Activated CD4-positive, alpha-beta memory T cell treated with anti-CD3 and anti-CD28 coated beads, Interleukin-2, amount 10 ng/mL, durations not matched to agents 7 days and 5 days (primary cell): ENCODE measurements at places on chromosomes 7 and 10.

DNA sequence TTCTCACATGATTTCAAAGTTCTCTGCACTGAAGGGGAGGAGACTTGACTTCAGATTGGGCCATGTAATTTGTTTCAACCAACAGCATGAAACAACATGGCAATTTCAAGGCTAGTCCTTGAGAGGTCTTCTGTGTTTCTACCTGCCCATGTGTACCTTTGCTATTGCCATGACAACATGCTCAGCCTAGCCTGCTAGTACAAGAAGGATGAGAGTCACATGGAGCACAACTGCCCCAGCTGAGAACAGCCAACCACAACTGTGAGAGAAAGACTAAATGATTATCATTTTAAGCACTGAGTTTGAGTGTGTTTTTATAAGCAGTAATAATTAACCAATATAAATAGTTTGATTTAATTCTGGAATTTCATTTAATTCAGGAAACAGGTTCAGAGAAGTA is 41.9 kb downstream of the ANKMY2 start:
- no peak for DNase-seq

GRCh38 chr7:7662527-7662926 is 22.0 kb downstream of the UMAD1 start:
- DNase-seq, result no peak

- no peak for DNase-seq
Measured at GRCh38 chr7:2212906-2213305, 19.8 kb downstream of the MAD1L1 start.

DNA sequence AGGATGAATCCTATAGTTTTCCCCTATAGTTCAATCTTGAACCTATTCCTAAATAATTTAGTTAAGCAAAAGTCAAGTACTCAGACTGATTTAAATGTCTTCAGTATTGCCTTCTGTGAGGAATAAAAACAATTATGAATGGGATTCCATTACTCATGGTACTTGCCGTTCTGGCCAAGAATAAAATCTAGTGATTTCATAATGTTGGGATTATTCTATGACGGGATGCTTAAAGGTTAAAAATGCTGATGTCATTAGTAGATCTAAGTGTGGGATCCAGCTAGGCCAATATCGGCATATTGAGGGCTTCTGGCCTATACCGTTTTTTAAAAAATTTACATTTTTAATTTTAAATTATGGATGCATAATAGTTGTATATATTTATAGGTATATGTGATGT is 5.3 kb downstream of the BPGM start:
- DNase-seq, result no peak

- no peak for DNase-seq
Measured at GRCh38 chr7:14825912-14826311, 76.6 kb downstream of the DGKB start.

DNA sequence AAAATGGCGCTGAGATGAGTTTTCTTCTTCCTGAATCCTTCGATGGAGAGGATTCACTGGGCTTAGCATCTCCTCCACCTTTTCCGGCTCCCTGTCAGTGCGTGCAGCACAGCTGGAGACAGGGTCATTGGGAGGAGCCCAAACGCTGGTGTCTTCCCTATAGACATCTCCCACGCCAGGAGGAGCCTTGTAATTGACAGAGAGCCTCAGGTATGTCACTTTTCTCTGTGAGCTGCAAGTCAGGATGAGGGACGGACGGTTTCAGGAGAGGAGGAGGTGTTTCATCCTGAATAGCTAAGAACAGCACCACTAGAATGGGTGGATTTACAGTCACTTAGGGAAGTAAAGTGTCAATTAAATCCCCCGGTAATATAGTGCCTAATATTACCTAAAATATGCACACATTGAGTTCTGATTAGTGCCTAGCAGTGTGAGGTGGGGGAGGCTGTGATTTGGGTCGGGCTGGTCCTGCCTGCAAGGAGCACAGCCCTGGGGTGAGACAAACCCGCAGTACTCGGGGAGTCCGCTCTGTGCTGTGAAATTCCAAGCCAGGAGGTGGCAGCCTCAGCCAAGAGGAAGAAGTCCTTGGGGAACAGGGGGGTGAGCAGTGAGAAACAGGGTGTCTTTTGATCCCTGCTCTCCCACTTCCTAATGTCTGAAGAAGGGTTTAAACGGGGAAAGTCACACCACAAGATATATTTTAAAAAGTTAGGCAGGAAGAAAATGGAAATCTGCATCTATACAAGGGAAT is 28.2 kb downstream of the IL15RA start:
- peak; percentile 33 for DNase-seq

GRCh38 chr10:59176241-59177030 is at the start of gene PHYHIPL:
Gene PHYHIPL, plus strand, starts transcription at chr10:59176643. Its CDS starts 211 bp downstream, at chr10:59176854.
- DNase-seq, result no peak

DNA sequence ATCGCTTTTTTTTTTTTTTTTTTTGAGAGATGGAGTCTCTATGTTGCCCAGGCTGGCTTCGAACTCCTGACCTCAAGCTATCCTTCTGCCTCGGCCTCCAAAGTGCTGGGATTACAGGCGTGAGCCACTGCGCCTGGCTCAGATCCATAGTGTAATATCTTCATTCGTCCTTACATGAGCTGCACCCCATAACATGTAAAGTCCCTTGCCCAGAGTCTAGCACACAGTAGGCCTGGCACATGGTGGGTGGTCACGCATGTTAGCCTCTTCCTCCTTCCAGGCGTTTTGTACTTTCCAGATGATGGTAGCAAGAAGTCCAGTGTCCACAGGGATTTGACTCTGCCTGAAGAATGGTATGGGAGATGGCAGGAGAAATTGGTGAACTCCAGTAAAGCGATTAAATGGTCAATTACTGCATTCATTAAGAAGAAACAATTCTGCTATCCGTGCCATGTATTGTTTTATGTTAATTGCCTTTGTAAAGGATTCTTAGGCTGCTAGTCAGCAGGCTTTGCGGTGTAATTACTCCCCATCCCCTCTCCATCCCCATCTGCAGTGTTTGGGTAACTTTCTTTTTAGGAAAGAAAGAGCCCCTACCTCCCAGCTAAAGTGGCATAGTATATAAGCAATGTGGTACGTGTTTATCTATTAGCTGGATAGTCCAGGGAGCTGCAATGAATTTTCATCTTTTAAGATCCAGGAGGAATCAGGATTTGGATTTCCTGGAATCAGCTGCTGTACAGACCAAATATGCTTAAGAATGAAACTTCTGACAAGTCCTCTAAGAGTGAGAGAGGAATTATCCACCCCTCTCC is 1.2 kb downstream of the TPST1 start:
- DNase-seq, result no peak

DNA sequence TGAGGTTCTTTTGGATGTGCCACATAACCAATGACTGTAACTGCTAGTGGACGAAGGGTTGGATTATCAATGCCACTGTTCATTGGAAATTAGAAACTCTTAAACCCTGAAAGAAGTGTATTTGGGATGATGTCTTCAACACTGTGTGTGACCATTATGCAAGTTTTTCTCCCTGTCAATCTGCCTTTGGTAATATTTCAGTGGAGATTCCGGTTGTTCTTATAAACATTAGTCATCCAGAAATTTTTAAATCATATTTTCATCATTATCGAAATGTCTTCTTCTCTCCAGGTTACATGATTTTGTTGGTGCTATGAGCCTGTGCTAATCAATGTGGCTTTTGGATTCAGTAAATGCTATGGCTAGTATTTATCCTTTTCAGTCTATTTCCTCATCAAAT is 61.7 kb upstream of the KLF6 start:
- DNase-seq, result no peak

DNA sequence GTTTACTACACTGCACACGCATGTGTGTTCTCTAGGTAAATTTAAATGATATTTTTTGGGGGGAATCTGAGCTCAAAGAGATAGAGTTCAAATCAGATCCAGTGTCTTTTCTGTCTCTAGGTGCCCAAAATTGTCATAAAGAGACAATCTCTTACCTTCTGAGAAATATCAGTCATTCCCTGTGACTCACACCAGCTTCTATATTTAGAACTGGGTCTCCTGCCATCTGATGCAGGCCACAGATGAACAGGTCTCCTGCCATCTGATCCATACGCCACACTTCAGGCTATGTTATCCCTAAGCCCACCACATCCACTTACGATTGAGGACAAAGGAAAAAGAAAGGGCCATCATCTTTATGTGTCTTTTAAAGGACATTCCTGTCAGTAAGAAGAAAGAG is 136.3 kb upstream of the LAMB4 start:
- no peak for DNase-seq

GRCh38 chr7:102239206-102239820 is 47.4 kb upstream of the SH2B2 start:
- no peak for DNase-seq
